ENCODE measurements at places on chromosomes 3 and 15.
A peak's percentile ranks its signal among the peaks of the same experiment; 100 is the strongest.

- DNase-seq: no peak
Observed at GRCh38 chr15:31217566-31218270, 108.9 kb upstream of the KLF13 start.

DNA sequence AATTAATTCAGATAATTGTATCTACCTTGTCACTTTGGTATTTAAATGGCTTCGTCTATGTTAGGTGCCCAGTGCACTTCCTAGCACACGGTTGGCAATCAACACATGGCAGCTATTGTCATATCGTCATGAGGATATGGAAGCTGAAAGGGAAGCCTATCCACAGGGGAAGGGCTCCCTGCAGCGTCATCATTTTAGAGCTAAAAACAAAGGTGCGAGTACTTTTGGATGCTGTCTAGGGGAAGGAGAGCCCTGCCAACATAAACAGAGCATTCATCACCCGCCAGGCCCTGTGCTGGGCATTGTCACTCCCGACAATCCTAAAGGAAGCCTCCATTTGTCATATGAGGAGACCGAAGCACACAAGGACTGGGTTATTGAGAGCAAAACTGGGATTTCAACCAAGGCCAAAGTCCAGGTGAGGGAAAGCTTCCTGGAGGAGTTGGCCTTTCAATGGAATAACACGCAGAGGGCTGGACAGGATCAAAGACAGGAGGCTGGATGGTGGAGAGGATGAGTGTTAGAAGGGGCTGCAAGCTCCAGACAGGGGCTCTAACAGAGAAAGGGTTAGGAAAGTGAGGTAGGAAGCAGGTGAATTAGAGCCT lies 8.0 kb upstream of the PARL start:
- no peak for DNase-seq

DNA sequence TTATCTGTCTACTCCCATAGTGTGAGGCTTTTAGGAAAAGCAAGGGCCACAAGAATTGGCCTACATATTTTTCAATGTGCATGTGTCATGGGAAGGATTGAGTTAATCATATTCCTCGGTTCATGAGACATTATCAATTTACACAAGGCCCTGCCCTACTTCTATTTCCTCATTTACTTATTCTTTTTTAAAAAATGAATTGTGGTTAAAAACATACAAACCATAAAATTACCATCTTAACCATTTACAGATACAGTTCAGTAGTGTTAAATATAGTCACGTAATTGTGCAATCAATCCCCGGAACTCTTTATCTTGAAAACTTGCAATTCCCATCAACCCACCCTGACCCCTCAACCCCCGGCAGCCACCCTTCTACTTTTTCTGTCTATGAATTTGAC lies 284.0 kb upstream of the GADL1 start:
- no peak for DNase-seq

DNA sequence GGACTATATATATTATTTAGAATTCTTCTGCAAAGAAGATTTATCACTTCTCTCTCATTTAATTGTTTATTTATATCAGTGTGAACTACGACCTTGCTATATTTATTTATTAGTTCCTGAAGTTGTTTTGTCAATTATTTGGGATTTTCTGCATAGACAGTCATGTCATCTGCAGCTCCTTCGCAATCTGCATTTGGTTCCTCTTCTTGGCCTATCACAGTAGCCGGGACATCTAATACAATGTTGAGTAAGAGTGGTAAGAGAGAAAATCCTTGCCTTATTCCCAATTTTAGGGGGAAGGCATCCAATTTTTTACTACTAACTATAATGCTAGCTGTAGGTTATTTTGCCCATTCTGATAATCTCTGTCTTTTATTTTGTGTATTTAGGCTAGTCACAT lies 39.4 kb downstream of the FOXL2 start:
- no peak for DNase-seq

DNA sequence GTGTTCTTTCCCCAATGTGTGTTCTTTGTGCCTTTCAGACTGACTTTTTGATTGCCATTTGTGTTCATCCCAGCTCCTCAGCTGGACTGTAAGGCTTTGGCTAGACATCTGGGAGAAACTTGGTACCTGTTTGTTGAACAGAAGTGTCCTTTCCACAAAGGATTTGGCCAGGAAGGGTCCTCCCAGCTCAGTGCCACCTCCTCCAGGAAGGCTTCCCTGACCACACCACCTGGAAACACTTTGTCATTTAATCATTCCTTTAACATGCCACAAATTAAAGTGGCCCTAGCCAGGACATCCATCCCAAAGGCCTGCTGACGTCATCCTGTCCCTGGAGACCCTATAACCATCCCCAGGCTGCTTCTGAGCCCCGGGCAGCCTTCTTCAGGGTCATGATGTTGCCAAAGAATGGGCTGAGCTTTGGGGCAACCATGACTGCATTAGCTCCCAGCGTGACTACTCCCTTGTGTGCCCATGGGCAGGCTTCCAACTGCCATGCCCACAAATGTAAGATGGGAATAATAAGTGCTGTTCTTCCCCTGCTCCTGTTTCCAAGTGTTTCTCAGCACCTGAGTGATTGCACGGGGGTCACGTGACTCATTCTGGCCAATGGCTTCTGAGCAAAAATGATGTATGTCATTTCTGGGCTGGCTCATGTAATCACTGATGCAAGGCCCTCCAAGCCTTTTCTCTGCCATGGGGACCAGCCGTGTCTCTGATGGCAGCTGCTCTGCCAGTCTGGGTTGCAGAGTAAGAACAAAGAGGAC lies 112.5 kb upstream of the SMAD3 start:
- DNase-seq: no peak

GRCh38 chr3:176566757-176567156 lies 630.5 kb downstream of the TBL1XR1 start:
- DNase-seq: no peak

DNA sequence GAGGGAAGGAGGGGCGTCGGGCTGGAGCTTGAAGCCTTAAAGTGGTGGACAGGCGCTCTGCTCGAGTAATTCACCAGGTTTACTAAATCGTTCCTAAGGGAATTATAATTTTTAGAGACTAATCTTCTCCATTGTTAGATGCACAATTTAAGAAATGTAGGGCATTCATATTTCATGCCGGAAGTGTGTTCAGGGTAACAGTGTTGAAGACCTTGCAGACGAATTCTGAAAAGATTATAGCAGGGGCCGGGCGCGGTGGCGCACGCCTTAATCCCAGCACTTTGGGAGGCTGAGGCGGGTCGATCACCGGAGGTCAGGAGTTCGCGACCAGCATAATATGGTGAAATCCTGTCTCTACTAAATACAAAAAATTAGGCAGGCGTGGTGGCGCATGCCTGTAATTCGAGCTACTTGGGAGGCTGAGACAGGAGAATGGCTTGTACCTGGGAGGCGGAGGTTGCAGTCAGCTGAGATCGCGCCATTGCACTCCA lies 365 bp upstream of the GTF2A2 start:
- DNase-seq: no peak

- DNase-seq: no peak
Observed at GRCh38 chr3:136678981-136679380, 73.2 kb downstream of the STAG1 start.

DNA sequence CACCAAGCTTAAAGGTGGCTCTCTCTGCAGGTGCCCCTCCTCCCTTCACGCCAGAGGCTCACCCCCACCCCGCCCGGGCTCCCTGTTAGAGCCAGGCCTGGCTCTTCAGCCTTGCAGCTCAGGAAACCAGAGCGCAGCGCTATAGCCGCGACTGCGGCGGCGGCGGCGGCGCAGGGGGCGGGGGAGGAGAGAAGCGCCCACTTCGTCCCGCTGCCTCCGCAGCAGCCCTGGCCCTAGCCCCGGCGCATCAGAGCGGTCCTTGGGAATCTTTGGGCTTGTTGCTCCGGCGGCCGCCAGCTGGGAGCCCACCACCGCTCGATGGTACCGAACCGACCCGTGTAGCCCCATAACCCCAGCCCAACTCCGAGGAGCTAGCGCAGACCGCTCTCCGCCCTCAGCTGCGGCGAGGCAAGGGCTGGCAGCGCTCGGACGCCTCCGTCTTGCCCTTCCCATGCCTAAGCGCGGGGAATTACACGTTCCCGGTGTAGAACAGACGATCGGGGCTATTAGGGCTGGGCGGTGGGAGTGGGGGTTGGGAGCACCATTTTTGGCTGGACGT lies 1.2 kb downstream of the RASGRF1 start:
- DNase-seq: no peak

DNA sequence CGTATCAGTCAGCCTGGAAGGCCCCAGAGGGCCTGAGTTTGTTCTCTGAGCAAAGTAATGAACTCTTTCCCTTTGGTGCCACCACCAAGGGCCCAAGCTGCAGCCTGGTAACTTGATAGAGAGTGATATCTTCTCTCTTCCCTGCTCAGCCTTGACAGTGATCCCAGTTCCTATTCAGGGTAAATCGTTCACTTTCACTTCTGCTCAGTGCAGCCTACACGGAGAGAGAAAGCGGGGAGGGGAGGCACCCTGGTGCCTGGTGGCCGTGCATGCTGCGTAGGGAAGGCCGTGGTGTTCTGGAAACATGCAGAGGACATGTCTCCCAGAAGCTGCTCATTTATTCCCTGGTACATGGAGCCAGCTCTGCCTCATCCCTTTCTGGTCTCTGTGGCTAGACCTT lies 54.9 kb downstream of the KIF9 start:
- DNase-seq: no peak

DNA sequence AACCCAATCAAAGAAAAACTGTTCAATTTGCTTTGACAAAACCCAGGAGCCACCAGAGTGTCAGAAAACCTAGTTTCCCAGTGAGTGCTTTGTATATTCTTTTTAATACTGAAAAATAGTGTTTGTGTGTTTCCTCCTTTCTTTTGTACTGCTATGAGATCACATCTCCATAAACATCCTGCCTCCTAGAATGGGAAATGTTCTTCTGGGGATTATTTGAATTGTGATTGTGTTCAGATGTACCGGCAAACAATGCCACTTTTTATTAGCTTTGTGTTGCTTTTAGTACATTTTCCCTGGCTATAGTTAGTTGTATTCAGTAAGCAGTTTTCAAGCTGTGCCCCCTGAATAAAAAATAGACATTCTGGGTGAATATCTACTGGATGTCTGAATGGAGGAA lies 148.0 kb upstream of the NR2E3 start:
- DNase-seq: no peak

GRCh38 chr15:62392376-62392775 lies 227.3 kb upstream of the C2CD4B start:
- peak; percentile 38 for DNase-seq

- DNase-seq: no peak
Observed at GRCh38 chr3:149806171-149806778, 6.7 kb upstream of the RNF13 start.

GRCh38 chr3:128240232-128240631 lies 87.0 kb downstream of the EEFSEC start:
- DNase-seq: no peak

DNA sequence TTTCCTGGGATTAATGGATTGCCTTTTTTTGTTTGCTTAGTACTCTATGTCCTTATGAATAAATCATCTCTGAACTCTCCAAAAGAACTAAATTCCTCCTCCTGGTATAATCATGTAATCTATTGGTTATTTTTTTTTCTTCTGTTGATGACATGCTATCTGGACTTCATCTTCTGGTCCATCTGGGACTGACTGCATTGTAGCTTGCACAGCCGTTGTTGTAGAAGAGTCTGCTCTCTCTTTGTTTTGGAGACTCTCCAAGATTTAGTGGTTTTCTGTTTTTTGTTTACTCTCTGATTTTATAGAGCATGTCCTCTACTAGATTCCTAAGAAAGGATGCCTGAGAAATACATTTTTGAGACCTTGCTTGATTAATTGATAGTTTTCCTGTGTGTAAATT lies 19.1 kb downstream of the IREB2 start:
- no peak for DNase-seq

- DNase-seq: peak; percentile 24
Observed at GRCh38 chr15:80694611-80695098, 455 bp upstream of the ABHD17C start.

DNA sequence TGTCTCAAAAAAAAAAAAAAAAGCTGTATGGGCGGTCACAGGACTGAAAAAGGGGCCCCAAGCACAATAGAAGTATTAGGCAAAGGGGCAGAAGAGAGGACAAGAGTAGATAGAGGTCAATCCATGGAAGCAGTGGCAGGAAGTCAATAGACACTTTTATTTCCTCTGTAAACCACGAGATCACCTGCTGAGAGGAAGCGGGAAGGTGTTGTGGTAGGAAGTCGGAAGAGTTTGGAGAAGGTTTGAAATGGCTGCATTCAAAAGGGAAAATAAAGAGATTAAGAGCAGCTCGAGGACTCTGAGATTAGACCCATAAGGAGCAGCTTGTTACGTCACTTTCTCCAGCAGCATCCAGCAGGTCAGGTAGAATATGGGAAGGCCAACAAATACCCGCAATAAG lies 14.2 kb upstream of the ZNF148 start:
- no peak for DNase-seq

- DNase-seq: no peak
Observed at GRCh38 chr3:64623125-64623524, 64.7 kb downstream of the ADAMTS9 start.

- no peak for DNase-seq
Observed at GRCh38 chr15:93943586-93943985, 287.8 kb upstream of the MCTP2 start.

DNA sequence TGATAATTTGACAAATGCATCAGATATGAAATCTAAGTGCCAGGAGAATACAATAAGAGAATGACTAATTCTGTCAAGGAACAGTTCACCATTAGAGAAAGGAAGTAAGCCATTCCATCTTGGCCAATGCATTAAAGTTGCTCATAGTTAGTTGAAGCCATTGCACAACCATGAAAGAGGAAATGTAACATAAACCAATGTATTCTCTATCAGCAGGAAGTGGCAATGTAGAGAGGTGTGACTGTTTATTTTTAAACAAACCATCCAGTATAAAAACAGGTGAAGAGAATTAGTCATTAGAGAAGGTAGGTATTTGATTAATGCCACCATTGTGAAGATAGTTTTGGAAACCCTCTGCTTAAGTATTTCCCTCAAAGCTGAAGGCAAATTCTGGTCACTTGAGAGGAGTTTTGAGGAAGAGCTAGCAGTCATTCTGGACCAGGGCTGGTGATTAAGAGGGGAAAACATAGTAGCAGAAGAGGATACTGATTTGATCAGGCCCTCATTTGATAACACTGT lies 10.7 kb upstream of the ANXA2 start:
- DNase-seq: no peak

GRCh38 chr15:70701891-70702568 lies 61.3 kb downstream of the UACA start:
- no peak for DNase-seq

DNA sequence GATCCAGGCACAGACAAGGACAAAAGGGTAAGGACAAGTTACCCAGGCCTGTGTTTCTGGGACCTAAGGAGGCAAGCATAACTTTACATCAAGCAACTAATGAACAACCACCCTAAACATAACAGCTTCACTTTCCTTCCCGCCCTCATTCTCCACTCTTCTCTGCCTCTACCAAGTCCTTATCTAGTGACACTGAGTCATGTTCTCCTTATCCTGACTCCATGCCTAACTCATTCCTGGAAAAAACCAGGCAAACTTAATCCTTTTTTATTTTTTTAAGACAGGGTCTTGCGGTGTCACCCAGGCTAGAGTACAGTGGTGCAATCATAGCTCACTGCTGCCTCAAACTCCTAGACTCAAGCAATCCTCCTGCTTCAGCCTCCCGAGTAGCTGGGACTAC lies 44.5 kb downstream of the TMEM44 start:
- DNase-seq: no peak
